ENCODE measurements at places on chromosomes 3 and 15.

DNA sequence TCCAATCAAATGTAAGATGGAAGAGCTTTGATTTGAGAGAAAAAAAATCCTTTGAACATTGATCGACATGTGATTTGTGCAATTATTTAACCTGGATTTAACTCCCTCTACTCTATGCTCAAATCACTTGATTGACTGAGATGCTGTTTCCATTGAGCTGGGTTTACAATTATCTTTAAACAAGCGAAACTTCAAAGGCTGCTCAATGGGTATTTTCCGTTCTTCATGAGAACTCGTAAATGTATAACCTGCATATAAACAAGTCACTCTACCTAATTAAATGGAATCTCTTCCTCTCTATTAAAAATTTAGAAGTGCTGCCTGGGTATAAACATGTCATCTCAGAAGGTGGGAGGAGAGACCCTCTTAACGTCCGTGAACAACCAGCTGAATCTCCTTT is 71.9 kb downstream of the ANXA2 start:
- no peaks in the 10 kb centered on the region for H3K36me3 ChIP-seq
- peaks cover 10% of the 10 kb centered on the region for H3K27me3 ChIP-seq
- H3K4me3 ChIP-seq: no peak overlapping the region
- no peaks in the 10 kb centered on the region for H3K4me1 ChIP-seq
- H3K27ac ChIP-seq: no peak overlapping the region
- no peak for DNase-seq

- no peaks in the 10 kb centered on the region for H3K4me1 ChIP-seq
- DNase-seq: peak; percentile 87
- no peaks in the 10 kb centered on the region for H3K27me3 ChIP-seq
- H3K4me3 ChIP-seq: no peak overlapping the region
- no peaks in the 10 kb centered on the region for H3K36me3 ChIP-seq
These were observed 54.7 kb downstream of the ONECUT1 start for GRCh38 chr15:52735231-52736089.

DNA sequence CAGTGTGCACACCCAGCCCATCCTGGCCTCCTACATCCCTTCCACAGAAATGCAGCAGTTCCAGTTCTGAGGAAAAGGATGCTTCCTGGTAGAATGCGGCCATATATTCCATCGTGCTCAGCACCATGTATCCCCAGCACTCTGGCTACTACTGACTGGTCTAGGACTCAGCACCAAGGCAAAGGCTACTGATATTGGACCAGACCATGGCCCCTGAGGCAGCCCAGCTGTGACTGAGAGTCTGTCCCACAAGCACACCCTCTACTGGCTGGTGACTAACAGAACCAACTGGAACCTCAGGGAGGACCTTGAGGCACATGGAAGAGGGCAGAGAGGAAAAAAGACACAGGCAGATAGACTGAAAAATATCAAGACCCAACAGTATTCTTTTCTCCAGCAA is 30.0 kb downstream of the TARS3 start:
- H3K27me3 ChIP-seq: no peaks in the 10 kb centered on the region
- H3K4me1 ChIP-seq: no peaks in the 10 kb centered on the region
- no peak overlapping the region for H3K27ac ChIP-seq
- no peak overlapping the region for H3K4me3 ChIP-seq

GRCh38 chr3:10194328-10195071 is 29.8 kb downstream of the IRAK2 start:
- DNase-seq: no peak
- H3K4me3 ChIP-seq: no peak overlapping the region
- no peaks in the 10 kb centered on the region for H3K36me3 ChIP-seq
- no peak overlapping the region for H3K27ac ChIP-seq
- H3K4me1 ChIP-seq: peaks cover 10% of the 10 kb centered on the region

GRCh38 chr15:64522226-64522823 is 61.9 kb downstream of the ZNF609 start:
- peaks cover 3% of the 10 kb centered on the region for H3K36me3 ChIP-seq
- no peak for DNase-seq
- H3K4me3 ChIP-seq: no peak overlapping the region
- H3K27me3 ChIP-seq: no peaks in the 10 kb centered on the region
- peaks cover 7% of the 10 kb centered on the region for H3K4me1 ChIP-seq

All from neuronal stem cell (in vitro differentiated cells).